IMR-90 (cell line): ENCODE measurements at places on chromosomes 2 and 18.

GRCh38 chr2:18402831-18403230 lies 157.6 kb downstream of the RDH14 start:
- DNase-seq, result no peak

DNA sequence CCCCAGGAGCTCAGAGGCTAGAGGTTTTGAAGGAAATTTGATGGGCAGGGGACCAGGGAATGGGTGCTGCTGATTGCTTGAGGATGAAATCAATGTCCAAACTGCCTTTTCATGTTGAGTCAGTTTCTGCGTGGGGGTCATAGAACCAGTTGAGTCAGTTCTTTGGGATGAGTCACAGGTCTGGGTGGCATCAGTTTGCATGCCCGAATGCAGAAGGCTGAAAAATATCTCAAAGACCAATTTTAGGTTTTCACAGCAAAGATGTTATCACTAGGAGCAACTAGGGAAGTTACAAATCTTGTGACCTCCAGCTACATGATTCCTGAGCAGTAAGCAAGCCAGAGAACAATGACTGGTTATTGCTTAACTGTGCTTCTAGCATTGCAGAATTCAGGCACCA lies 1135.1 kb upstream of the CRIM1 start:
- DNase-seq, result no peak

- no peak for DNase-seq
Observed at GRCh38 chr2:113996671-113997594, 107.0 kb downstream of the ACTR3 start.

- no peak for DNase-seq
Observed at GRCh38 chr2:18630941-18631340, 41.6 kb upstream of the NT5C1B start.

- peak; percentile 16 for DNase-seq
Observed at GRCh38 chr2:159267921-159268320, 18.6 kb downstream of the WDSUB1 start.

DNA sequence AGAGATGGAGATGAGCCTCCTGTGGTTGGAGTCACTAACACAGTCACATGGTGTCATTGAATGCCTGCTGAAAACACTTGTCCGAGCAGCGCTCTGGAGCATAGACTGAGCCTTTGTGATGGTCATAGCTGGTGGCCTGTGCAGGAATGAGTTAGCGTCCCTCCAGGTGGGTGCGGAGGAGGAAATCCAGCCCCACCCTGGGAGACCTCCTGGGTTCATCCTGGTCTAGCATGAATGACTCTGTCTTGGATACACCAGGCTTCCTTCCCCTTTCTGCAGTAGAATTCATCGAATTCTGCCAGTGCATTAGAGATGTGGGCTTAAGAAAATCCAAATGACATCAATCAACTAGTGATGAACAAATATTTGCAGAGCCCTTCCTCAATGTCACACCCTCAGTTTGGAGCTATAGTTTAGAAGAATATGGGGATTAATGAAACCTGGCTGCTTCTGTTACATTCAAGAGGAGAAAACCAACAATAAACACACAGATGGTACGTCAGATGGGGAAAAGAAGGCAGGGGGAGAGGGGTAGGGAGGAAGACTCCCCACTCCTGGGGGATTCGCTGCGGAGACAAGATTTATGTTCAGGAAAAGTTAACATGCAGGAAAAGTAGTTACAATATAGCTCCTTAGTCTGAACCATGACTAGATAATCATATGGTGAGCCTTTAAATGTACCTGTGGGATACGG lies 136.7 kb downstream of the DDX1 start:
- no peak for DNase-seq

GRCh38 chr18:79983253-79983652 lies 5.1 kb downstream of the TXNL4A start:
- no peak for DNase-seq

DNA sequence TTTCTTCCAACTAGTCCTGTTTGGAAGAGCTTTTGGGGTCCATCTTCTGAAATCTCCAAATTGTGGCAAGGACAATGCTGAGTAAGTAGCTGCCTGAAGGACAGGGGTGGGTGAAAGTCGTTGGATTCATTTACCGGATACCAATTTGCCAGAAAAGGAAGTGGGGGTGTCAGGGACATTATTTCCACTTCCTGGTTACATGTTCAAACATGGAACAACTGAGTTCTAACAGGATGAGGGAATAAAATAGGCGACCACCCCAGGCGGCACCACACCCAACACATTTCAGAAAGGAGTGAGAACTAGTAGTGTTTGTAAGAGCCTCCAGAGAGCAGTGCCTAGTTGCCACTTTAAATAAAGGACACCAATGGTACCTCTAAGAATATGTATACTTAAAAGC lies 158.6 kb upstream of the SERTAD2 start:
- no peak for DNase-seq

DNA sequence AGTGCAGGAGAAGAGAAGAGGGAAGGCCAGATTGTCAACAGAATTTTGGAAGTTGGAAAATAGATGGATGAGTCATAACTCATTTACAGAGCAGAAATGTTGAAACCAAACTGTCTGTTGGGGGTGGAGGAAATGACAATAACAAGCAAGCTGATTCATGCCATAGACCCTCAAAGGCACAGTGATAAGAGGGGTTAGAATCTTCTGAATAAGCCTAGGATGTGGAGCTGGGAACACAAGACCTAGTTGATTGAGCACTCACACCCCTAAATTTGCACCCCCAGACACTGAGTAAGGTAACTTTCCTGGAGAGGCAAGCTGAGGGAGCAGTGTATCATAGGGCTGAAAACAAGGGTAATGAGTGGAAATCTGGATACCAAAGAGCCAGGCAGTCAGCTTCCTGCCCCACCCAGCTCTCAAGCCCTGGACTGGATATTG lies 141.4 kb downstream of the SCG2 start:
- peak; percentile 82 for DNase-seq

- no peak for DNase-seq
Observed at GRCh38 chr2:70113359-70114070, 26.2 kb downstream of the PCBP1 start.

DNA sequence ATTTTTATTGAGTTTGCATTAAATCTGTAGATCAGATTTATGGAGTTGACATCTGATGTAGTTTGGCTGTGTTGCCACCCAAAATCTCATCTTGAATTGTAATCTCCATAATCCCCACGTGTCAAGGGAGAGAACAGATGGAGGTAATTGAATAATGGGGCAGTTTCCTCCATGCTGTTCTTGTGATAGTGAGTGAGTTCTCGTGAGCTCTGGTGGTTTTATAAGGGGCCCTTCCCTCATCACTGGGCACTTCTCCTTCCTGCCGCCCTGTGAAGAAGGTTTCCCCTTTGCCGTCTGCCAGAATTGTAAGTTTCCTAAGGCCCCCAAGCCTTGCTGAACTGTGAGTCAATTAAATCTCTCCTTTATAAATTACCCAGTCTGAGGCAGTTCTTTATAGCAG lies 32.2 kb downstream of the ZC3H15 start:
- DNase-seq, result no peak

GRCh38 chr2:37543999-37544557 lies 127.4 kb downstream of the CDC42EP3 start:
- no peak for DNase-seq

- DNase-seq, result no peak
Observed at GRCh38 chr18:62343316-62343715, 18.2 kb downstream of the TNFRSF11A start.

GRCh38 chr2:64234150-64234549 lies 89.9 kb upstream of the PELI1 start:
- DNase-seq, result no peak

DNA sequence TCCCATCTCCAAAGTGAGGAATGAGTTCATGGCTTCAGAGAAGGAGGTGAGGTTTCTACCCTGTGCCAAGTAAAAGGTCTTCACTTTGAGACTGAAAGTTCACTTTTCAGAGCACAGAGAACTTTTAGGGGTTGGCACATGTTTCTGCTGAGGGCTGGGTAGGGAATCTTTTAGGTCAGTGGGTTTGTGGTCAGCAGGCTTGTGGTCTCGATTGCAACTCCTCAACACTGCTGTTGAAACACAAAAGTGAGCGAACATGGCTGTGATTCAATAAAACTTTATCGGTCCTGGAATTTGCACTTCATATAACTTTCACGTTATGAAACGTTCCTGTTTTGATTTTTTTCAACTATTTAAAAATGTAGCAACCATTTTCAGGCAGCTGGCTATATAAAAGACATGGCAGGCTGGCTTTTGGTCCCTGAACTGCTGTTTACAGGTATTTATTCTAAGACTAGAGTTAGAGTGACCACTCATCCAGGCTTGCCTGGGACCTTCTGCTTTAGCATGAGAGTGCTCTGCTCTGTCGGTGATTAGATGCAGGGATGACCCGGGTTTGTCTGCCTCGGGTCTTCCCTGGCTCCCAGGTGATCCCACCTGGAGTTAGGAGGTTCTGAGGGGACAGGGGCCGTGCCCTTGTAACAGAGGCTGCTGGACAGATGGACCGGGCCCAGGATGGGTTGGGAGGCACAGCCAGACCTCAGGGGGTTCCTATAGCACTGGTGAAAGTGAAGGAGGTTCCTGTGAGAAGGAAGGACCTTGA lies 62.7 kb upstream of the TAF1B start:
- DNase-seq, result no peak

GRCh38 chr18:10057401-10057893 lies 143.6 kb downstream of the VAPA start:
- DNase-seq, result no peak

GRCh38 chr2:5938566-5938896 lies 246.3 kb downstream of the SOX11 start:
- no peak for DNase-seq

- no peak for DNase-seq
Observed at GRCh38 chr18:26757263-26758019, 108.1 kb downstream of the AQP4 start.

DNA sequence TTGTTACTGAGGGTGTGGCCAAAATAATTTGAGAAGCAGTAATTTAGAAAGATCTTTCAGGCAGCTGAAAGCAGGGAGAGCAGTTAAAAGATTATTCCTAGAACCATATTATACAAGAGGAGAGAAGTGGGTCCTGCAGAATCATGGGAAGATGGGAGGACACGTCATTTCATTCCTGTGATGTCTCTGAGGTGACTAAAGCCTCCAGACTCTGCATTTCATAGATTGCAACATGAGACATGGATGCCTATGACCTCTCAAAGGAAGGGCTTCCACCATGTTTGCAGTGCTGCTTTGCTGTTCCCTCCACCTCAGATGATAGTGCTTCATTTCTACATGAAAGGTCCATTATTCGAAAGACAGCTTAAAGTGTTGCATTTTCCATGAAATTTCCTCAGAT lies 788.4 kb downstream of the TSN start:
- DNase-seq, result peak; percentile 52

DNA sequence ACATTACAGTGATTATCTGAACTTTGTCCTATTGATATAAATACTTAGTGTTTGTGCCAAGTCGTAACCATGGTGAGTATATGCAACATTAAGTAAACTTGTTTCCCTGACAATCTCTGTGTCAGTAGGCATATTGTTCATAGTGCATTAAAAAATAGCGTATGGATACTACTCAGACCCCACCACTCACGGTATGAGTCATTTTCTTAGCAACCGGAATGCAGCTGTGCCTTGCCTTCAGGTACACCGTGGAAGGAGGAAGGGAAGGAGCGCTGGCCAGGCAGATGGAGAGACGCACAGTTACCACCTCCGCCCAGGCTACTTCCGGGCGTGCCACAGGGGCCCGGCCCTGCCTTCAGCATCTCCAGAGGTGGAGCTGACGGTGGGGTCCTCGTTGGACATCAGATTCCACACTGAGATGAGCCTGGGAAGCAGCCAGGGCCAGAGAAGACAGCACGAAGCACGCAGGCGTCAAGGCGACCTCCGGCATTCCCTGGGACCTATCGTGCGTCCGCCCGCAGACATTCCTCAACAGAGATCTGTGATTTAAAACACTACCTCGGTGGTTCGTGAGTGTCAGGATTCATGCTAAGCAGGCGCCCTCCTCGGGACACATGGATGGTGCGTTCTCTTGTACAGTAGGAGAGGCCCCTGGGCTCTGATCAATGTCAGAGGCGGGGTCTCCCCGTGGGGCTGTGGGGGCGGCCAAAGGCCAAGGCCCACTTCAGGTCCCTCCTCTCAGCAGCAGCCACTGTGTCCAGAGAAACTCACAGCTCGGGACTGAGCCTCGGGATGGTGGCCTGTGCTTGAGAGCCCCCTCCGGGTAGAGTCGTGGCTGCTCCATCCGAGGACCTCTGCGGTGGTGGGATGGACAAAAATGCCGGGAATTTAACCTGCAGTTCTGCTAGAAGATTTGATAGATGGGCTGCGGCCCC lies 82.2 kb upstream of the HDAC4 start:
- DNase-seq, result no peak

- peak; percentile 13 for DNase-seq
Observed at GRCh38 chr2:37337620-37338280, 6.7 kb upstream of the QPCT start.

GRCh38 chr2:154706660-154707059 lies 8.2 kb downstream of the KCNJ3 start:
- DNase-seq, result no peak

GRCh38 chr2:190837420-190837819 lies 43.2 kb upstream of the GLS start:
- DNase-seq, result peak; percentile 48

GRCh38 chr2:196241175-196241574 lies 69.8 kb upstream of the STK17B start:
- DNase-seq, result no peak

- DNase-seq, result peak; percentile 40
Observed at GRCh38 chr2:85887566-85888019, 1.2 kb downstream of the ST3GAL5 start.
